Stimulated activated CD4-positive, alpha-beta T cell treated with anti-CD3 and anti-CD28 coated beads, TNF-alpha, amount 100 ng/mL, for 4 hours (primary cell): ENCODE measurements at places on chromosomes 12 and 14.

GRCh38 chr12:103813949-103814348, 27.1 kb downstream of the NT5DC3 start:
- DNase-seq: no peak

- no peak for DNase-seq
Observed at GRCh38 chr12:72295744-72296143, 23.6 kb downstream of the TRHDE start.

DNA sequence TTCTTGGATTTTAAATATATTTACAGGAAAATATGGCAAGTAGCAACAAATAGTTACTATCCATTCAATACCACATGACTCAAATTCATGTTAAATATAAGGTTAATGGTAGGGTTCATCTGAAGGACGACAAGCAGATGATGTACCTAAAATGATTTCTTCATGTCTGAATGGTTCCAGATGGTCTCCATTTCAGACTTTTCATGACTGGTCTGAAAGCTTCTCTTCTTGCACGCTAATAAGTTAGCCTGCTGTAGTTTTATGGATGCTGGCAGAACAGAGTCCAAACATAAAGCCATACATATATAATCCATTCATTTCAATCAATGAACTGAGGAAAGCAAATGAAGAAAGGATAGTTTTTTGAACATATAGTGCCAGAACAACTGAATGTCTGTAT, 257.0 kb upstream of the MGAT4C start:
- no peak for DNase-seq

DNA sequence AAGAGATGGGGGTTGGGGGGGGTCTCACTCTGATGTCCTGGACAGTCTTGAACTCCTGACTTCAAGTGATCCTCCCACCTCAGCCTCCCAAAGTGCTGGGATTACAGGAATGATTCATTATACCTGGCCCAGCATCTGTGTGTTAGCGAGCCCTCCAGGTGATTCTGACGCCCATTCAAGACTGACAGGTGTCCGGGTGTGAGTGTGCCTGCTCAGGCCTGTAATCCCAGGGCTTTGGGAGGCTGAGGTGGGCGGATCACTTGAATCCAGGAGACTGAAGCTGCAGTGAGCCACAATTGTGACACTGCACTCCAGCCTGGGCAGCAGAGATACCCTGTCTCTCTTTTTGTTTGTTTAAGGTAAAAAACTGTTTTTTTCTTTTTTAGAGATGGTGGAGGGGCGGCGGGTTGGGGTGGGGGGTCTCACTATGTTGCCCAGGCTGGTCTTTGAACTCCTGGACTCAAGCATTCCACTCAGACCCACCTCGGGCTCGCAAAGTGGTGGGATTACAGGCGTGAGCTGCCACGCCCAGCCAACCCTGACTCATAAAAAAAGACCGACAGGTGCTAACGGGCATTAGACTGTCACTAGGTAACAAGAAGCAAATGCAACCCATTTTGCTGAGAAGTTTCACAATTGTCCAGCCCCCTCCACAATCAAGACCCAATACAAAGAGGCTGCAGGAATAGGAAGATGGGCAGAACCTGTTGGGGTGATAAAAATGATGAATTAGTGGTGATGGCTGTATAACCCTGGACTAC, 4.7 kb downstream of the VSIG10 start:
- DNase-seq: no peak

DNA sequence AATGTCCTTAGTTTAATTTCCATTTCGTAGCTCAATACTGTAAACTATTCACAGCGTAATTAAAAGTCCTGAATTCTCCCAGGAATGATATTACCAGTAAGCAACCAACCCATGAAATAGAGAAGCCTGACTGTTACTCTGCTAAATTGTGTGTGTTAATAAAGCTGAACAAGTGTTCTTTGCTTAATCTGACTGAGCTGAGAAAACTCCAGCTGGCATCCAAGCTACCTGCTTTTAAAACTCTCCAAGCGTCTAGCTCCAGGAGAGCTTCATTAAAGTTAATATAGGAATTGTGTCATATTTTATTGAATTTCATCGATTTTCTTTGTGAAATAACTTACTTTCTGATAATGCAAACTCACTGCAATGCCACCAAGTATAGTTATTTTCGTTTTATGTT, 524.4 kb downstream of the SLC16A7 start:
- DNase-seq: no peak

DNA sequence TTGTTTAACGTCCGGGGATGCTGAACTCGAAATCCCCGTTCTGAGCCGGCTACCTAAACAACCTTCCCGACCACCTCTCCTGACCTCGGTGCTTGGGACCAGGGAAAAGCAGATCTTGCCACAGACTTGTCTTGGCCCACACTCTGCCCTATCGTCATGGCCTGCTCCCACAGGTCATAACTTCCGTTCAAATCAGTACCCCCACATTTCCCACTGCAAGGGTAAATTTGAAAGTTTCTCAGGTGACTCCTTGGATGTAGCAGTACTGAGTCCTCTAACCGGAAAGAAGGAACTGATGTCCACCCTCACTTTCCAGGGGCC, 612 bp upstream of the RBM23 start:
- no peak for DNase-seq

DNA sequence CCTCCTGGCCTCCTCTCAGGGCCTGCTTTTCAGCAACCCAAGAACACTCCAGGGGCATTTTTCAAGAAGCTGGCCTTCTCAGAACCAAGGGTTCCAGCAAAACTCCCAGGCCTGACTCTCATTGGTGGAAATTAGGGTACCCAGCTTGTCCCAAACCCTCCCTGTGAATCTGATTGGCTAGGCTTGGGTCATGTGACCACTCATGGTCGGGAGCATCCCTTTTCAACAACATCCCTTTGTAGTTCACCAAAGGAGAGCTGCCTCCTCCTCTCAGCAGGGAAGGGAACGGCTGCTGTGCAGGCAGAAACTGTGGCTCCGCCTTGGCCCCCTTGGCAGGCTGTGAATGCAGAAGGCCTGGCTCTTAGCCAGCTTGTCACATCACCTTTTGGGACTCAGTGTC, 94.5 kb downstream of the AACS start:
- DNase-seq: no peak

- no peak for DNase-seq
Observed at GRCh38 chr12:1131811-1132224, 140.8 kb downstream of the ERC1 start.

DNA sequence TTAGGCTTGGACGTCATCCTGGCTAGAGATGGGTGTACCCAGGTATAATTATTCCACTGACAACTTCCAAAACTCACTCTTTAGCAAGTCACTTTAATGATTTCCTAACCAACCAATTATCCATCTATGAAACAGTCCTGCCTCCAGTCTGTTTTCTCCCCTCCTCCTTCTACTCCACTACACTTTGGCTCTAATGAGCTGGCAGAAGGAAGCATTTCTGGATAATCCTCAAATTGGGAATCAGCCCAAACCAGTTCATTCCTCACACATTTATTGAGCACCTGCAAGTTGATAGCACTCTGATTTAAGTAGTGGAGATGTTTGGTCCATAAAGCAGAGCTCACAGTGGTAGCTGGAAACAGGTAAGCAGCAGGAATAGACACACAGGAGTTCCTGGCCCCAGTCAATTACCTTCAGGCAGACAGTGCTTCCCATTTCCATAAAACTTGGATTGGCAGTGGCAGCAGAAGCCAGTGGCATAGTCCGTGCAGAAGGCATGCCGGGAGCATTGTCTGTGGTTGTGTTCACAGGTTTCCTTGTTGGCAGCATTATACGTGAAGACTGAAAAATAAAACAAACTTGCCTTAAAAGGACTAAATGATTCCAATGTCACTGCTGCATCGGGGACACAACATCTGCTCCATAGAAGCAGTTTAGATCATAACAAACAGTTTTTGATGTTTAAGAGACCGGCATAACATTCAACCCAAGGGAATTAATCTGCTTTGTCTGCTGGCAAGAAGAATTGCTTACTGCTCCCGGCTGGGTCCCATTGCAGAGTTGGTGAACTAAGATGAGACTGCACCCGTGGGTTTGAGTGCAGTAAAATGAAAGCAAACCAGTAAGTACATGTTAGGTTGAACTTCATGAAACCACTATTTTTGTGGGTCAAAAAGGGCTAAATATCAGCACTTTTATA, 26.2 kb downstream of the NID2 start:
- no peak for DNase-seq

GRCh38 chr14:34175574-34175973, 224.7 kb upstream of the EGLN3 start:
- no peak for DNase-seq

DNA sequence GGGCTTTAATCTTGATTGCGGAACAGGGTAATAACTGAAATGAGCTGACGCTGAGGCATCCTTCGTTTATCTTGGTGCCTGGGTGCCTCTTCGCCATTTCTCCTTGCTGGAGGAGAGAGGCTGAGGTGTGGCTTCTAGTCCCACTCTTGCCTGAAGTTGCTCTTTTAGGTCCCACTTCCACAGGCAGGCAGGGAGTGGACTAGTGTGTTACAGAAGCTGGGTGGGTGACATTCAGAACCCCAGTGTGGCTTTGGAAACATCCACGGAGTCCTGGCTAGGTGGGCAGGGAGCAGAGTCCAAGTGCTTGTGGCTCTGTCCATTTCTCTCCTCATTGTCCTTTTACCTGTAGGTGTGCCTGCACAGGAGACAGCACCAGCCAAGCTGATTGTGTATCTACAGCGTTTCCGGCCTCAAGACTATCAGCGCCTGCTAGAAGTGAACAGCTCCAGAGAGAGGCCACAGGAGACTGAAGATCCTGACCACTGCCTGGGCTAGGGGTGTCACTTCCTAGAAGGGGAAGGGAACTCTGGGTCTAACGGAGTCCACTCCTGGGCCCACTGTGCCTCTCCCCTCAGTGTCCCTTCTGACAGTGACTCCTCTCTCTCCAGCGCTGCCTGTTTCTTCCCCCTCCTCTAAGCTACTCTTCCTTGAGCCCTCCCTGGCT, 2.4 kb downstream of the THTPA start:
- no peak for DNase-seq

DNA sequence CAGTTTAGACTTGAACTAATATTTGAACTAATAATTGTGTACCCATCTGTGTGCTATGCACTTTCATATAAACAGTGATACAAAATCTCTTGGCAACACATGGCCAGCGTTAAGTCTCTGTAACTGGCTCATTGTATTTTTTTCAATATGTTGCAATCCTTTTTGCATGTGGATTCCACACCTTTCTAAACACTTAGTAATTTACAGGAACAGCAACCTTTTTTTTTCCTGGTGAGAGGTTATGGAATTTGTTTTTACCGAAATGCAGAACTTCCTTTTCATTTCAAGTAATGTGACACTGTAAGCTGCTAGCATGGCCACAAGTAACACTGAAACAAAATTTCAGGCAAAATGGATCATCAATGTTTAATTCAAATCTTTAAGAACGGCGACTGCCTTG, 45.4 kb upstream of the EPS8 start:
- DNase-seq: no peak

DNA sequence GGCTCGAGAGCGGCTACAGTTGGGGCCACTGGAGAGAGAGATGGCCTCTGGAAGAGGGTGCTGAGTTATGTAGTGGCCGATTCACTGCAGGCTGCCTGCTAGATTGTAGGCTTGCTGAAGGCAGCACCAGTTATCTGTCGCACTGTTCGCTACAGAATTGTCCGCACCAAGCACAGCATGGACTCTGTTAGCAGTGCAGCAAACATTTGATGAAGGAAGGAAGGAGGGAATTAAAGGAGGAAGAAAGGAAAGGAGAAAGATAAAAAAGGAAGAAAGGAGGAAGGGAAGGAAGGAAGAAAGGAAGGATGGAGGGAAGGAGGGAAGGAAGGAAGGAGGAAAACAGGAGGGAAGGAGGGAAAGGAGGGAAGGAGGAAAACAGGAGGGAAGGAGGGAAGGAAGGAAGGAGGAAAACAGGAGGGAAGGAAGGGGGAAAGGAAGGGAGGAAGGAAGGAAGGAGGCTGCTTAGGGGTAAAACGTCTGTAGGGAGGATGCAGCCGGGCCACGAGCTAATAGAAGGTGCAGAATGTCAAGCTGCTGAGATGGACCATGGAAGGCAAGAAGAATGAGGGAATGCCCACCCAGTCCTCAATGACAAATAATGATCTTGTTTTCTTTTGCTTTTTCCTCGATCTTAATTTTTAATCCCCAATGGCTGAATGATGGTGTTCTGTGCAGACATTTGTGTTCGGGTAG, 27.3 kb upstream of the ADIPOR2 start:
- DNase-seq: no peak

DNA sequence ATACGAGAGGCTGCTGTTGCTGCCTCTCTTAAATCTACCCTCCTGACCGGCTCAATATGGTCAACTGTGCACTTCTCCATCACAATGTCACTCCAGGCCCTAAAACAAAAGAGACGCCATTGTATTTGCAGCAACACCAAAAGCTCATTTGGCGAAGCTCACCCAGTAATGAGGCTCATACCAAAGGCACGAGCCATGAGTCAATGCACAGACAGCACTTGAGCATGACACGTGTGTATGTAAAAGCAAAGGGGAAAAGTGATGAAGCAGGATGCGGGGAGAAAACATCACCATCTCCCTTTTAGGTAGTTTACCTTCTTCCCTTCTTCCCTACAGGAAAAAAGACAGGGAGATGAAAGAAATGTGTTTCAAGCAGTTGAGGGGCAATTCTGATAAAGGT, 150.3 kb downstream of the FOXN3 start:
- DNase-seq: no peak

- DNase-seq: no peak
Observed at GRCh38 chr12:51021694-51022093, 4.5 kb downstream of the SLC11A2 start.

DNA sequence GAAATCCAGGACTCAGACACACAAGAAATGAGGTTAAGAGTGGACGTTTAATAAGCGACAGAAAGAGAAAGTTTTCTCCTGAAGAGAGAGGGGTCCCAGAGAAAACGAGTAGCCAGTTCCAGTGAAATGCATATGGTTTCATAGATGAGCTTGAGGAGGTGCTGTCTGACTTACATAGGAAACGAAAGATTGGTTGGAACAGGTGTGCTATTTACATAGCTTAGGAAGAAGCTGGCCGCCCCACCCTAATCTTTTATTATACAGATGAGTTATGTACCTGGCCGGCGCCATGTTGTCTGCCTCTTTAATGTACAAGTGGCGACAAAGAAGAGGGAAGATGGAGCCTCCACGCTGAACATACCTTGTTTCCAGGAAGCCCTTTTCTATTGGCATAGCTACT, 223.0 kb downstream of the SLC6A15 start:
- DNase-seq: no peak

GRCh38 chr12:109222062-109222461, 87.0 kb downstream of the FOXN4 start:
- DNase-seq: no peak

DNA sequence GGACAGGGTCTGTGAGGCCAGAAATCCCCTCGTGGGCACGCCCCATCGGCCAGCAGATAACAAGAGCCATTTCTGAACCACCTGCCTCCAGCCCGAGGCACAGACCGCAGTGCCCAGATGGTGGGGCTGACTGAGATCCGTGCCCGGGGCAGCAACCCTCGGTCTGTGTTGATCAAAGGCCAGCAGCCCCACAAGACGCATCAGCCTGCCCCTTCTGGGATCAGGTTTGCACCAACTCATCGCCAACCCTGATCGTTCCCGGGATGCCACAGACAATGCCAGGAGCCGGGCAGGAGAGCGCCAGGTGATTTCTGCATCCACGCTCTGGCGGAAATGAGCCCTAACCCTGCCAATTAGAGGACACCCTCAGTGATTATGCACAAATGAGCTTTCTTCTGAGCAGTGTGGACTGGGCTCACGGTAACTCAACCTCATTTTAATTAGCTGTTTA, 64.5 kb downstream of the TESC start:
- DNase-seq: no peak

- no peak for DNase-seq
Observed at GRCh38 chr12:104638851-104639240, 182.1 kb downstream of the CHST11 start.

- no peak for DNase-seq
Observed at GRCh38 chr12:72133497-72134055, 138.6 kb upstream of the TRHDE start.
